Panc1 (cell line): ENCODE measurements at places on chromosomes 6 and 20. TPM values are rescaled to one million over a fixed set of nuclear protein-coding genes. Genes with fewer than 3 reads are reported as not detected.

- no peak overlapping the region for H3K4me3 ChIP-seq
- no peaks in the 10 kb centered on the region for H3K27me3 ChIP-seq
- H3K27ac ChIP-seq, result no peak overlapping the region
- H3K36me3 ChIP-seq, result no peaks in the 10 kb centered on the region
- peaks cover 7% of the 10 kb centered on the region for H3K4me1 ChIP-seq
Measured at GRCh38 chr20:49367113-49367512, 89.3 kb upstream of the ZNFX1 start.

DNA sequence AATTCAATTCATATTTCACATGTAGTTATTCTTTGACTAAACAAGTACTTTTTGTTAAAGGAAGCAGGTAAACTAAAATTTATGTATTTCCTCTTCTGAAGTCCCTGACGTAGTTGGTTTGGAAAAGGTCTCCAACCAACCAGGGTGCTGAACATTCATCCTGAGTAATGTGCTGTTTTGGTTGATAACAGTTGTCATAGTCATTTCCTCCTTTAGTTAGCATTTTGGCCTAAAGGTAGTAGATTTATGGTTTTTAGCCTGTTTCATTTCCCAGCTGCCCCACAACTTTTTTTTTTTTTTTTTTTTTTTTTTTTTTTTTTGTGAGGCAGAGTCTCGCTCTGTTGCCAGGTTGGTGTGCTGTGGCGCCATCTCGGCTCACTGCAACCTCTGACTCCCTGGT is 382.8 kb upstream of the FLRT3 start:
- H3K27ac ChIP-seq, result no peak overlapping the region
- H3K27me3 ChIP-seq, result no peaks in the 10 kb centered on the region
- no peak overlapping the region for H3K4me3 ChIP-seq
- no peaks in the 10 kb centered on the region for H3K4me1 ChIP-seq
- DNase-seq, result no peak

DNA sequence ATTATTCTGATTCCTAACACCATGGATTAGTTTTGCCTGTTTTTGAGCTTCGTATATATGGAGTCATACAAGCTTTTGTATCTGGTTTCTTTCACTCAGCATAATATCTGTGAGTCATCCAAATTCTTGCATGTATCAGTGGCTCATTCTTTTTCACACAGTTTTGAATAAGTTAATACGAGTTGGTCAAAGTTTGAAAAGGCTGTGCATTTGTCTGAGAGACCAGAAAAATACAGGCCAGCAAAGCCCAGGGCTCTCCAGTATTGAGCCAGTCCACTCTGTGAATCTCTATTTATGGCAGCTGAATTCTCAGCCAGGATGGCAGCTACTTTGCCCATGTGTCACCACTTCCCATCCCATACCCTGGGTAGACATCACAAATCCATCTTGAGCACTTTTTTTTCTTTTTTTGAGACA is 7.2 kb upstream of the CHMP4B start:
- no peak for DNase-seq
- no peaks in the 10 kb centered on the region for H3K36me3 ChIP-seq
- no peak overlapping the region for H3K27ac ChIP-seq
- H3K4me3 ChIP-seq, result no peak overlapping the region

DNA sequence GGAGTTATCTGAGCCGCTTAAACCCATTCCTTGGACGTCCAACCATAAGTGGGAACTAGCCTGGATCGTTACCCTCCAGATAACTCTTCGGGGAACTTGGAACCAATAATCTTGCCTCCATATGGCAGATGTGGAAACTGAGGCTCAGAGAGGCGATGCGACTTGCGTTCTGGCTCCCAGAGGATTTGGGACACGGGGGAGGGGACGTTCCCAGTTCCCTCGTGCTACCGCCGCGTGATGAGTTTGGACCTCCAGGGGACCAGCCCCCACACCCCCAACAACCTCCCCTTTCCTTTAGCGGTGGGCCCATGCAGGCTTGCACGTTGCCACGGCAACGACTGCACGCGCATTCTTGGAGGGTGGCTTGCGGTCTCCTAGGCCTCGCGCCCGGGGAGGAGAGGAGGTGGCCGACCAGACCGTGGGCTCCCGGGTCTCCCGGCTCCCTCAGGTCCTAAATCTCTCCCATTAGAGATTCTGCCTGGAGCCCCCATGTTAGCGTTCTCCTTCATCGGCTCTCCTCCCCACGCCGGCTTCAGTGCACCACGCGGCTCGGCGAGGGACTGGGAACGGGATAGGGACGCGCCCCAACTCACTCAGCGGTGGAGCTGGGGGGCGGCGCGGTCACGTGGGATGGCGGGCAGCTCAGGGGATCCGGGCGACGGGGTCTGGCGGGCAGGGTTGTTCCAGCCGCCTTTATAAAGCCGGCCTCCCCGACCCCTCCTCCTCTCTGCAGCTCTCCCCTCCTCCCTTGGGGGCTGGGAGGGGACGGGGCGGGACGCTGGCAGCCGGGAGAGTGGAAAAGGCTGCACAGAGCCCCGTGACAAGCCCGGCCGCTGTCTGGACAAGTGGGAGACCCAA is at the start of gene PLTP:
PLTP (minus strand) TSS at position 670 of the 858 bp plus-strand sequence. CDS start 703 bp downstream, outside the sequence.
- no peak for DNase-seq
- H3K4me1 ChIP-seq, result peaks cover 18% of the 10 kb centered on the region
- peak within 1 kb of the TSS; percentile 62 for H3K4me3 ChIP-seq
- no peaks in the 10 kb centered on the region for H3K36me3 ChIP-seq

DNA sequence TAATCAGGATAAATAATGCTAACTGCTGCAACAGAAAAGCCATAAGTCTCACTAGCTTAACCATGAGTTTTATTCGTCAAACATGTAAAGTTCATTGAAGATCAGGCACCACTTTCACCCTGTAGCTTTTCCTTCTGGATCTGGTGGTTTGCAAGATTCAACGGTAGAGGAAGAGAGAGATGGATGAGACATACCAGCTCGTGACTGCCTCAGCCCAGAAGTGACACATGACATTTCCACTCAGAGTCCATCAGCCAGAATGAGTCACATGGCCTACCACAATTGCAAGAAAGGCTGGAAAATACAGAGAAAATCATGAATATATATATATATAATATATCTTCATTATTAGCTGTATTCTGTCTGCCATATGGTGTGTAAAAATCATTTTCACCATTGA is 29.0 kb downstream of the SPTLC3 start:
- H3K27ac ChIP-seq, result no peak overlapping the region
- DNase-seq, result no peak
- H3K4me3 ChIP-seq, result no peak overlapping the region
- no peaks in the 10 kb centered on the region for H3K27me3 ChIP-seq
- no peaks in the 10 kb centered on the region for H3K36me3 ChIP-seq
- H3K4me1 ChIP-seq, result no peaks in the 10 kb centered on the region

DNA sequence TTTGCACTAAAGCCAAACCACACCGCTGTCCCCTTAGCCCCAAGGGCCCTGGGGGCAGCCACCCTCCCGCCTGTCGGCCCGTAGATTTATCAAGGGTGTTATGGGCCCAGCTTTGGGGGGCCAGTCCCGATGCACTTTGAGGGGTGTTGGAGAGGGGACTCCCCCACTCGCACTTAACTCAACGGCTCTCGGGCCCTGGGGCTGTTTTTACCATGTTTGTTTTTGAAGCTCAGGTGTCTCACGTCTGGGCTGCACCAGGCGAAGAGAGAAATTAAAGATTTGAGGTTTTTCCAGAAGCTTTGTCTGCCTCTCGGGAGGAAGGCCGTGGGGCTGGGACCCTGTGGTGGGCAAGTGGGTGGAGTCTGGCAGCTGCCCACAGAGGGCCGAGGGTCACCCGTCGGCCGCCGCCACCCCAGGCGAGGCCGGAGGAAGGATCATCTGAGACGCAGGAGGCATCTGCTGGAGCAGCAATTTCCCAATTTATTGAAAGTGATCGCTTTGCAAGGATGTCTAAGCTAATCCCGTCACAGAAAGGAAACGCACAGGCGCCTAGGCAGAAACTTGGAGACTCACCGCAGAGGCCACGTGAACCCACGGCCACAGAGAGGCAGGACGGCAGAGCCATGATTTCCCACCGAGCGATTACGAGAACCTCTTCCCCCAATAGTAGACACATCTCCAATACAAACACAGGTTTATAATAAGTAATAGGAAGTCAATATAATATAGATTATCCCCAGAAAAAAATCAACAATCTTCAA is 3.8 kb downstream of the SLC2A4RG start:
- no peaks in the 10 kb centered on the region for H3K27me3 ChIP-seq
- peaks cover 22% of the 10 kb centered on the region for H3K4me1 ChIP-seq
- H3K4me3 ChIP-seq, result no peak overlapping the region
- H3K27ac ChIP-seq, result no peak overlapping the region

DPPA5 gene
- total RNA-seq, result not detected

- no peaks in the 10 kb centered on the region for H3K27me3 ChIP-seq
- H3K36me3 ChIP-seq, result no peaks in the 10 kb centered on the region
- no peak for DNase-seq
- H3K4me3 ChIP-seq, result no peak overlapping the region
Measured at GRCh38 chr6:28205879-28206278, 19.2 kb upstream of the ZSCAN9 start.

DNA sequence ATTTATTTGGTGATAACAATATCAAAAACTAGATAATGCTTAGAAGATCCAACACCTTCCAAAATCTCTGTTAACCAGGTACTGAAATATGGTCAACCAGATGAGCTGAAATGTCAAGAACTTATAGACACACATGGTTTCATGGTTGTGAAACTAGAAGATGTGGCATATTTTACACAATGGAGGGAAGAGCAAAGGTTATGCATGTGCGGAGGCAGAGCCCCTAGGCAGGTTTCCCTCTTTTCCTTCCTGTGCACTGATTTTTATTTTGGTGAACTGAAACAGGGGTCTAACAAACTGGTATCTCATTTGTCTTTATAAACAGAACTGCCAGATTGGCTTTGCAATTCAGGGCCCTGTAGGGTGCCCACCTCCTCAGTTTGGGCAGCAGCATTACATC is 91.6 kb downstream of the PRL start:
- H3K36me3 ChIP-seq, result no peaks in the 10 kb centered on the region
- H3K27ac ChIP-seq, result no peak overlapping the region
- H3K4me1 ChIP-seq, result no peaks in the 10 kb centered on the region
- no peak overlapping the region for H3K4me3 ChIP-seq
- no peaks in the 10 kb centered on the region for H3K27me3 ChIP-seq
- no peak for DNase-seq

GRCh38 chr20:35568645-35569044 is 26.8 kb downstream of the ERGIC3 start:
- H3K4me1 ChIP-seq, result no peaks in the 10 kb centered on the region
- H3K4me3 ChIP-seq, result no peak overlapping the region
- no peak overlapping the region for H3K27ac ChIP-seq

DNA sequence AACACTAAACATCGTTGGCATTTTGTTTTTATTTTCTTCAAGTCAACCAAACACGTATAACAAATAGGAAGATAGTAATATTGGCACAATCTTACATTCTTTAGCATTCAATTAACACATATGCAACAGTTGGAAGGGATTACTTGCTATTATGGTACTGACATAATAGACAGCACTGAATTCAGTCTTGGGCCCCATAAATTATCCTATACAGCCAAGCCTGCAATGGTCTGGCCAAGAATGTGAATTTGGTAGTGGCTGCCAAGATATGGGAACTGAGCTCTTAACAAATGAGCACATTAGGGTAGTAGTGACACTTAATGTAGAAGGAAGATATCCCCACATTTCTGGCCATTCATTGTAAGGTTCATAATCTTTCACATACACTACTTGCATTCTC is 44.8 kb upstream of the ARHGAP18 start:
- no peaks in the 10 kb centered on the region for H3K27me3 ChIP-seq
- no peak for DNase-seq
- no peak overlapping the region for H3K27ac ChIP-seq
- H3K4me1 ChIP-seq, result 0 out of 2 replicates have a peak, but pooled peaks cover 2% of the 10 kb centered on the region
- no peaks in the 10 kb centered on the region for H3K36me3 ChIP-seq

KIAA1755 gene
- 0.08 TPM for total RNA-seq

GRCh38 chr20:51596668-51597388 is 54.3 kb upstream of the NFATC2 start:
- H3K27ac ChIP-seq, result no peak overlapping the region
- no peaks in the 10 kb centered on the region for H3K36me3 ChIP-seq
- no peak for DNase-seq
- H3K4me1 ChIP-seq, result peaks cover 13% of the 10 kb centered on the region
- no peak overlapping the region for H3K4me3 ChIP-seq
- no peaks in the 10 kb centered on the region for H3K27me3 ChIP-seq

GRCh38 chr20:44684047-44684967 is 30.9 kb upstream of the CCN5 start:
- no peak for DNase-seq
- H3K36me3 ChIP-seq, result no peaks in the 10 kb centered on the region
- H3K27me3 ChIP-seq, result no peaks in the 10 kb centered on the region
- no peak overlapping the region for H3K4me3 ChIP-seq
- H3K27ac ChIP-seq, result peak overlapping the region; percentile 84
- peaks cover 16% of the 10 kb centered on the region for H3K4me1 ChIP-seq

DNA sequence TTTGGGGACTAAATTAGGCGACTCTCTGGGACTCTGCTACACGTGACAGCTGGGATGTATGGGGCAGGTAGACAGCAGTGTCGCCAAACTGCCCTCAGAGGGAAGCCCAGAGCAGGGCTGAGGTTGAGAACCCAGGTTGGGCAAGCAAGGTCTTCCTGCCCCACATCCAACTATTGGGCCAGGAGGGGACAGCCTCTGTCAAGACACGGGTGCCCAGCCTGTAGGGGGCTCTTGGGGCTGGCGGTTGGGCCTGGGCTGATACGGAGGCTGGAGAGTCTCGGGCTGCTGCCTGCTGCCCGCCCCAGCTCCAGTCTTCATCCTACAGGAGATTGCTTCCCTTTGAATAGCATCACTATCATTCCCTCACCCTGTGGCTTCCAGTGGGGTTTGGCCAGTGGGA is 33.3 kb downstream of the CPNE5 start:
- H3K27ac ChIP-seq, result no peak overlapping the region
- peaks cover 4% of the 10 kb centered on the region; the same call in 1 of the 2 replicates for H3K27me3 ChIP-seq
- H3K36me3 ChIP-seq, result no peaks in the 10 kb centered on the region
- no peak overlapping the region for H3K4me3 ChIP-seq
- no peaks in the 10 kb centered on the region for H3K4me1 ChIP-seq

DNA sequence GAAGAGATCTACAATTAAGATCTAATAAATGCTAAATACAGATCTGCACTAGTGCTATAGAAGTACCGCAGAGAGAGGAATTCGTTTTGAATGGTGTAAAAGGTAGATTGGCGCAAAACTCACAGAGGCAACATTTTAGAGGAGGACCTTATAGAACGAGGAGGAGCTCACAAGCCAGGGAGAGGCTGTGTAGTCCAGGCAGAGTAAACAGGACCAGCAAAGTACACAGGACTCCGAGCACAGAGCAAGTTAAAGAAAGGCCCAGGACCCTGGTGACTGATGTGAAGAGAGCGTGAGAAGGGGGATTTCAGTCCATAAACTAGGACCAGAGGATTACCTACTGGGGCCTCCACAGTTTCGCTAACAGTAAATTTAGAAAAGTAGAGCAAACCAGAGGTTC is 202.3 kb downstream of the FOXC1 start:
- no peaks in the 10 kb centered on the region for H3K36me3 ChIP-seq
- no peak overlapping the region for H3K27ac ChIP-seq
- DNase-seq, result no peak
- H3K27me3 ChIP-seq, result 0 out of 2 replicates have a peak, but pooled peaks cover 2% of the 10 kb centered on the region
- no peaks in the 10 kb centered on the region for H3K4me1 ChIP-seq

GRCh38 chr6:111122458-111123286 is 35.4 kb downstream of the SLC16A10 start:
- no peaks in the 10 kb centered on the region for H3K4me1 ChIP-seq
- no peak for DNase-seq
- H3K27me3 ChIP-seq, result peaks cover 33% of the 10 kb centered on the region
- no peak overlapping the region for H3K4me3 ChIP-seq
- no peaks in the 10 kb centered on the region for H3K36me3 ChIP-seq
- H3K27ac ChIP-seq, result no peak overlapping the region

MEI4 gene
- 0.05 TPM for total RNA-seq

GRCh38 chr20:47220161-47220582 is 136.3 kb downstream of the ZMYND8 start:
- no peak overlapping the region for H3K27ac ChIP-seq
- peaks cover 9% of the 10 kb centered on the region for H3K36me3 ChIP-seq
- no peak for DNase-seq
- H3K4me1 ChIP-seq, result no peaks in the 10 kb centered on the region
- no peaks in the 10 kb centered on the region for H3K27me3 ChIP-seq
